Stimulated activated CD4-positive, alpha-beta T cell treated with anti-CD3 and anti-CD28 coated beads, TNF-alpha, amount 100 ng/mL, for 1 hour (primary cell): ENCODE measurements at places on chromosomes 13 and 19.

- DNase-seq, result no peak
These were observed 9.0 kb downstream of the DHRS12 start for GRCh38 chr13:51794964-51795363.

GRCh38 chr13:76214001-76214400 is 577.9 kb downstream of the LMO7 start:
- DNase-seq, result no peak

DNA sequence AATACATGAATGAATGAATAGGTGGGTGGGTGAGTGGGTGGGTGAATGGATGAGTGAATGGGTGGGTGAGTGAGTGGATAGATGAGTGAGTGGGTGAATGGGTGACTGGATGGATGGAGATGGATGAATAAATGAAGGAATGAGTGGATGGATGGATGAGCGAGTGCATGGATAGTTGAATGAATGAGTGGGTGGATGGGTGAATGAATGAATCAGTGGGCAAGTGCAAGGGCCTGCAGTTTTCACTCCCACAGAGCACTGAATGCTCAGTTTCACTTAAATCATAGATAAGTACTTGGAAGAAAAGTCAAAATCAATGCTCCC is 12.4 kb downstream of the GAS6 start:
- DNase-seq, result no peak

GRCh38 chr13:76656500-76656899 is 229.7 kb downstream of the KCTD12 start:
- DNase-seq, result no peak

- no peak for DNase-seq
These were observed 12.7 kb upstream of the KBTBD6 start for GRCh38 chr13:41145136-41145908.

DNA sequence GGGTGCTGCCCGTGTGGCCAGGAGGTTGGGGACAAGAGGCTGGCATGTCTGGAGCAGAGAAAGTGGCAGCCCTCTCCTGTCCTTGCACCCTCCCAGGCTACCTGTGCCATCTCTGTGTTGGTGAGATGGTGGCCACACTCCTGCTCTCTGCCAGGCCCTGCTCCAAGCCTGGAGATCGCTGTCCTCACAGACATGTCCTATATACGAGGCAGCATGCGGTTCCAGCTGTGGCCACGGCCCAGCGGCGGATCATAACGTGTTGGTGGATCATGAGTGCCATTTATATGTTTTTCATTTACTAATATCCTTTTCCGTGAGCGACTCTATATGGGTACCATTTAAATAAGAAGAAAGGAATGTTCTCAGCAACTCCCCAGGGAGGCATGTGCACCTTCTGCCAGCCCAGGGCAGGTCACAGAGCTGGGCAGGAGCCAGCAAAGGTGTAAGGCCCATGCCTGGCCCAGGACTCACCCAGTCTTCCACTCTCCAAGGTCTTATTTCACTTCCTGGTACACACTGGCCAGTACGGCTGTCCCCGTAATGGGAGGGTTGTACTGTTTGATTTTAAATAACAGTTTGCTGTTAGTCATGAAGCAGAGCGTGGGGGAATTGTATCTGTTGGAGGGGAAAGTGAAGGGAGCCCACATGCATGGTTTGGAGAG is 47.2 kb upstream of the LDLR start:
- DNase-seq, result no peak

GRCh38 chr19:33194532-33194885 is 379 bp downstream of the LRP3 start:
- no peak for DNase-seq

DNA sequence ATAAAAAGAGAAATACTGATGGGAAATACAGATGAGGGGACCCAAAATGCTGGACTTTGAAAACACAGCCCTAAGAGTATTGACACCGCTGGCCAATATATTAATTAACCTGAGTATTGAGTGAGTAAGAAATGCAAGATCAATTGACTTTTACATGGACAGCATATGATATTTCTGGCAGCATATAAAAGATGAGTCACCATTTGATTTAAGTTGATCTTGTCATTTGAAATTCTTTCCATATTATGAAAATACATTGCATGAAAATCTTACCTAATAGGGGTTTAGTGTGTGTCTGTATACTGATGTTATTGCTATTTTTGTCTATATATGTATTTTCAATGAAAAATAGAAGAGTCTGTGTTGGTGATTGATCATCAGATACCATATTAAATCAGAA is 619.6 kb downstream of the KCTD12 start:
- DNase-seq, result no peak

DNA sequence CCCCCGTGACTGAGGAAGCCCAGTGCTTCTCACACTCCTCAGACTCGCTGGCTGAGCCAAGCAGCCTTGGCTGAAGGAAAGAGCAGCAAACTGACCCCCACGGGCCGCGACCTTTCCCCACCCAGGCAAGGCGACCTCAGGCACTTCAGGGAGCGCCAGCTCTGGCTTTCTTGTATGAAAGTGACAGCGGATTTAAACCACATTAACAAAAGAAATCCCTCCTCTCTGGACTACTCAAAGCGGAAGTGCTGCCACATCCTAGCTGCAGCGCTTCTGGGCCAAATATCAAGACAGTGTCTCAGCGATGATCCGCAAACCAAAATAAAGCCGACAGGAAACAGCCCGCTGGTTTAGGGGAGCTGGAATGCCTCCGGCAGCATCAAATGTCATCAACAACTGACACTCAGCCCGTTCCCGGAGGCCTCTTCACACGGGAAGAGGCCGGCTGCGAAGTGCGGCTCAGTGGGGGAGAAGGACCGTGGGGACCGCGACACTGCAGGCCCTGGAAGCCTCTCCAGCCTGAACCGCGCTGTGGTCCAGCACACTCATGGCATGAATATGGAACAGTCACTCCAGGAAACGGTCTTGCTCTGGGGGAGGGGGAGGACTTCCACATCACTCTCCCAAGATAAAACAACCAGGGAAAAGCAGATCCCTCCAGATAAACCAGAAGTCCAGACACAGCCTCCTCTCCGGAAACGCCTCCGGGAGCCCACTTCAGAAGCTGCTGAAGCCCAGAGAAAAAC is 1.4 kb downstream of the RASA3 start:
- DNase-seq, result no peak

- DNase-seq, result no peak
These were observed 65.3 kb downstream of the DPF1 start for GRCh38 chr19:38158730-38159129.

GRCh38 chr13:52879950-52880741 is 31.7 kb upstream of the PCDH8 start:
- no peak for DNase-seq

DNA sequence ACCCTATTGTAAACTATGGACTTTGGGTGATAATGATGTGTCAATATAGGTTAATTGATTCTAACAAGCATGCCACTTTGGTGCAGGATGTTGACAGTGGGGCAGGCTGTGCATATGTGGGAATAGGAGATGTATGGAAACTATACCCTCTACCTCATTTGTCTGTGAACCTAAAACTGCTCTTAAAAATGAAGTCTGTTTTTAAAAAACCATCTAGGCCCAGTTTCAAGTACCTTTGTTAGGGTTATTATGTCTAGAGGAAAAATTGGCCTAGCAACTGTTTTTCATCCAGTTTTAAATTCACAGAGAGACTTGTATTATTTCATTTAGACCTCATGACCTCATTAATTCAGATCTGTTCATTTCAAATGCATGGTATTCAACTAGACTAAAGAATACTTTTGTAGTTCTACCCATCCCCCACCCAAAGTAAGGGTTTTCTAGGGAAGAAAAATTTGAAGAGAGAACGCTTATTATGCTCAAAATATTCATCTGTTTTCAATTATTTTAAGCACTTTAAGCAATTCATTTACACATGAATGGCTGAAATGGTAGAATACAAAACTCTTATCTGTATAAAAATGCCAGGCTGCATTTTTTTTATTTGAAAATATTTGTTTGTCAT is 1781.9 kb upstream of the MIR17HG start:
- DNase-seq, result no peak

DNA sequence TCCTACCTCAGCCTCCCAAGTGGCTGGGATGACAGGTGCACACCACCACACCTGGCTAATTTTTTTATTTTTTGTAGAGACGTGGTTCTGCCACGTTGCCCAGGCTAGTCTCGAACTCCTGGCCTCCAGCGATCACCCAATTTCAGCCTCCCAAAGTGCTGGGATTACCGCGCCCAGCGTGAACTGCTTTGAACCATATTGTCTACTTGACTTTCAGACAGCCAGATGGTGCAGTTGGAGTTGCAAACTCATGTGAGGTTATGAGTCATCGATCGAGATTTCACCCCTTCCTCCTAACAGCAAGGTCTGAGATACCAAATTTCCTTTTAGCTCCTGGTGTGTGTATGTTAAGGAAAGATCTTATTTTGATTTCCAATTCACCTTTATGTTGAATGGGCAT is 2.7 kb downstream of the SLC27A1 start:
- no peak for DNase-seq

GRCh38 chr13:68940049-68940448 is 1167.6 kb upstream of the ATXN8OS start:
- no peak for DNase-seq
